ENCODE measurements at places on chromosomes 11 and 22. TPM values are rescaled to one million over a fixed set of nuclear protein-coding genes. Genes with fewer than 3 reads are reported as not detected.

Gene APOA1
- not detected for total RNA-seq

Gene PATE2
- total RNA-seq = not detected

Gene SERHL2
- 0.76 TPM for total RNA-seq

Gene C11orf21
- total RNA-seq = not detected

Gene RFPL3
- total RNA-seq = not detected

Gene ASRGL1
- 30.5 TPM for total RNA-seq

Gene FEN1
- 57.9 TPM for total RNA-seq

Gene DEFB131B
- not detected for total RNA-seq

Gene ARHGAP32
- 6.4 TPM for total RNA-seq

Gene TSPAN18
- 65.3 TPM for total RNA-seq

Gene OR6T1
- total RNA-seq = not detected

Gene MMP3
- not detected for total RNA-seq

Gene MLC1
- not detected for total RNA-seq

Gene NAALAD2
- 1.1 TPM for total RNA-seq

Gene TSSK2
- not detected for total RNA-seq

Gene GRK3
- total RNA-seq = 4.4 TPM

Gene OTOG
- not detected for total RNA-seq

Gene ELMOD1
- total RNA-seq = 0.53 TPM

Gene SYCE3
- not detected for total RNA-seq

Measured in endothelial cell of umbilical vein (primary cell).